Stimulated activated CD4-positive, alpha-beta T cell treated with anti-CD3 and anti-CD28 coated beads, Interleukin-1b, Interleukin-23, amount 100 ng/mL, for 4 hours (primary cell): ENCODE measurements at places on chromosomes 11 and 22.

DNA sequence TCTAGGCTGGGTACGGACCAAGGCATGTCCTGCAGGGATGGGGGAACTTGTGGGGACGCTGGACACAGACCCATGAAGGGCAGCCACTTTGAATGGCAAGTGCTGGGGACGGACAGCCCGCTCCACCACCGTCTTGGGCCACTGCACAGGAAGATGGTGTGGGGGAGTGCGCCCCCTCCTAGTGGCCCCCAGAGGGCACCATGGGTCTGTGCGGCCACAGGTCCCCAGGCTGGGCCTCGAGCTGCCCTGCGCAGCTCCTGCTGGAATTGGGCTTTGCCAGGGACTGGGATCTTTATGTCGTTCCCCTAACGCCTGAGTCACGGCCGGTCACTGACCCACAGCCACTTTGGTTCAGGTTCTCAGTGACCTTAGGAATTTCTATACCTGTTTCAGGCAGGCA is 44.4 kb downstream of the NAT10 start:
- no peak for DNase-seq

- no peak for DNase-seq
These were observed 13.2 kb downstream of the MMP3 start for GRCh38 chr11:102830001-102830727.

DNA sequence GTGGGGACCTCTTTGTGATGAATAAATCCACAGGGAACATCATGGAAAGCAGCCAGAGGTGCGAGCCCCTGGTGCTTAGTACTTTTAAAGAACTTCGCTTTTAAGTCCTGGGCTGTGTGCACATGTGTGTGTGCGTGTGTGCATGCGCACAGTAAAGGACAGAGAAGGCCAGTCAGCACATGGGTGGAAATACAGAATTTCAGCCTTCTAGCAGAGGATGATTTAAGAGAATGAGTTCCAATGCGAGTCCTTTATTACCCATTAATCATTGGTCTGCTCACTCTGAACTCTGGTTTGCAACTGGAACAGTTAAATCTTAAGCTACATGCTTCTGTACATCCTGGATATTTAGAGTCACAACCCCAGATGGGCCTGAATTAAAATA is 18.9 kb downstream of the TEAD1 start:
- no peak for DNase-seq

GRCh38 chr11:83566950-83567349 is 280.8 kb upstream of the CCDC90B start:
- DNase-seq, result no peak

DNA sequence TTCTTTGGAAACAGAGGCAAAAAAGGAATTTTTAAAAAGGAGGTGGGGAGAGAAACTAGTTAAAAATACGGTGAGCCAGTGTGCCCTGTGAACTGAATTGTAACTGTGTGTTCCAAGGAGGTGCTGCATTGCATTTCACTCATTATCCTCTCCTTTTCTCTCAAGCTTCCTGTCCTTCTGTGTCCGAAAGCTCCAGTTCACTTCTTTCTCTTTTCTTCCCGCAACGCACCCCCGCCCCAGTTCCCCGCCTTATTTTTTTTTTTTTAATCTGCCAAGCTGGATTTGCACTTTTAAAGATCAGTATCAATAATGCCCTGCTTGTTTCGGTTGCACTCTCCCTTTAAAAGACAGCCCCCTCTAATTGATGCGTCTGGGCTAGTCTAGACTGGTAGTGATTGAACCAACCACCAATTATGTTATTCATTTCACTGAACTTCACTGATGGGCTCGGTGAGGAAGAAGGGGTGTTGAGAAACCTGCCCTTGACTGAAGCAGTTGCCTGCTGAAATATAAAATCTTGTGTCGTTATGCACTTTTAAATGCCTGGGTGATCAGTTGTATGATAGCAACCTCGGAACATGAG is 18.5 kb downstream of the BLID start:
- DNase-seq, result no peak

DNA sequence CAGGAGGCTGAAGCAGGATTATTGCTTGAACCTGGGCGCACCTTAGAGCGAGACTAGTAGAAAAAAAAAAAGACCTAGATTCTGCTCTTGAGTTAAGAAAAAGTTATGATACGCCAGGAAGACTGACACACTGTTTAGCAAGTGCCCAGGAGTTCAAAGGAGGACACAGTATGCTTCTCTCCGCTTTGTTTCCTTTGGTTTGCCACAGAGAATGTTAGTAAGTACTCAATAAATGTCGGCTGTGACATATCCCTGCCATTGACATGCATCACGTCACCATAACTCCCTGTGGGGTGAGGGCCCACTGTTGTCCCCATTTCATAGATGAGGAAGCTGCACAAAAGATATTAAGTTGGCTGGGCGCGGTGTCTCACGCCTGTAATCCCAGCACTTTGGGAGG is 7.1 kb downstream of the SPTBN2 start:
- no peak for DNase-seq

- no peak for DNase-seq
These were observed 846.6 kb upstream of the ANO3 start for GRCh38 chr11:25485315-25485714.

DNA sequence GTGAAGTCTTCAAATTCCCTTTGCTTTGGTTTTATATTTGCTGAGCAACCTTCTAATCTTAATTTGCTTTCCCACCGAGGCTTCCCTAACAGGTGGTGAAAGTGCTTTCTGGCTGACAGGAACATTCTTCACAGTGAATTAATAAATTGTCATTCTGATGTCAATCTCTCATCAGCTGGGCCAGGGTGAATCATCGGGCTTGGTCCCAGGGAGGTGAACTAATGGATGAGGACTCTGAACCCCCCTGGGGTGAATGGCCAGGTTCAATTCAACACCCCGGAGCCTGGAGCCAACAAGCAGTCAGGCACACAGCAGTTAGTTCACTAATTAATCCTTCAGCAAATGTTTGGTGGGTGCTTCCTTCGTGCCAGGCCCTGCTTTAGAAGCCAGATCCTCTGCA is 155.4 kb upstream of the PDGFD start:
- DNase-seq, result no peak

DNA sequence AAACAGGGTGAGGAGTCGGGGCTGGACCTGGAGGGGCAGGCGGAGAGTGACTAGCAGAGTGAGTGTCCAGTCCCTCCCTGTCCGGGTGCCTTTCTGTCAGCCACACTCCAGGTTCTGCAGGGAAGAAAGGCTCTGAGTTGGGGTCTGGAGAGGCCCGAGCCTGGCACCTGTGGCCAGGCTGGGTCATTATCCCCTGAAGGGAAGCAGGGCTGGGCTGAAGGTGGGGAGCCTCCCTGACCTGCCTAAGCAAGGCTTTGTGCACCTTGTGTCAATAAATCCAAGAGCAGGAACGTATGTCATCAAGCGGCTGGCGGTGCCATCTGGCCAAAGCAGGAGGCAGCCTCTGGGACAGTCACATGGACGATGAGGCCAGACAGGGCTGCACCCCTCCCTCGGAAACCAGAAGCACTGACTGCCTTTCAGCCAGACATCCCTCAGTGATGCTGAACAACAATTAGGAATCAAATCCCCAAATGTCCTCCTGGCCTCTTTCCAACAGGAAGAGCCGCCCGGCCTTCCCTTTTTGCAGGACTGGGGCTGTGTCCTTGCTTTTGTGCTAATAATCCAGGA is 73.9 kb upstream of the FGF3 start:
- DNase-seq, result no peak

DNA sequence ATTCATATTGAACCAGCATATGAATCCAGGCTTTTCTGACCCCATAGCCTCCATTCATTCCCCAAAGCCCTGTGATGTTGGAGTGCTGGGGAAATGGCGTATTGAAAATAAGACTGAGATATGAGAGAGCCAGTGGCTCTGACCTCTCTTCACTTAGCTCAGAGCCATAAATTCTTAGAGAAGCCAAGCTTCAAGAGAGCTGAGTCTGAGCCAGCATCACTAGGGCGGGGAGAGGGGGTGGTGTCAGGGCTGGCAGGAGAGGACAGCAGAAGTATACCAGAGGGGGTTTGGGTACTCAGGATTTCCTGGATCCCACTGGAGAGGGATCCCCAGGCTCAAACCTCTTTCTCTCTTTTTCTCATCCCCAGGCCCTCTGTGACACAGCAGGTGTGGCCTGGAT is 16.7 kb upstream of the MOGAT2 start:
- no peak for DNase-seq

DNA sequence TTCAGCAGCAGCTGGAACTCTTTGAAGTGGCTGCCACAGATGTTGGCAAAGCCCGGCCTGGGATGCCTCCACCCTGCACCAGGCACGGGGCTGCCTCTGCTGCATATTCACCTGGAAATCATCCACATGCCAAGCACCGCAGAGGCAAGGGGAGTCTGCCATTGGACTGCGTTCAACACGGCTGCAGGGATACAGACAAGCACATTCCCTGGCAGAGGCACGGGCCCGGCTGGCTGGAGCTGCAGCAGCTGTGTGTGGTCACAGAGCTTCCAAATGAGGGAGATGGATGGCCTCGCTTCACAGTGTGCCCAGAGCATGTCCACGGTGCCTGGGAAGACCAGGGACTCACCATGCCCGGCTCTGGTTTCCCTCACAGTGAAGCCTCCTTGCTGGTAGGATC is 1378.9 kb downstream of the TBC1D22A start:
- no peak for DNase-seq

GRCh38 chr11:19805827-19806226 is 93.2 kb downstream of the NAV2 start:
- DNase-seq, result no peak

DNA sequence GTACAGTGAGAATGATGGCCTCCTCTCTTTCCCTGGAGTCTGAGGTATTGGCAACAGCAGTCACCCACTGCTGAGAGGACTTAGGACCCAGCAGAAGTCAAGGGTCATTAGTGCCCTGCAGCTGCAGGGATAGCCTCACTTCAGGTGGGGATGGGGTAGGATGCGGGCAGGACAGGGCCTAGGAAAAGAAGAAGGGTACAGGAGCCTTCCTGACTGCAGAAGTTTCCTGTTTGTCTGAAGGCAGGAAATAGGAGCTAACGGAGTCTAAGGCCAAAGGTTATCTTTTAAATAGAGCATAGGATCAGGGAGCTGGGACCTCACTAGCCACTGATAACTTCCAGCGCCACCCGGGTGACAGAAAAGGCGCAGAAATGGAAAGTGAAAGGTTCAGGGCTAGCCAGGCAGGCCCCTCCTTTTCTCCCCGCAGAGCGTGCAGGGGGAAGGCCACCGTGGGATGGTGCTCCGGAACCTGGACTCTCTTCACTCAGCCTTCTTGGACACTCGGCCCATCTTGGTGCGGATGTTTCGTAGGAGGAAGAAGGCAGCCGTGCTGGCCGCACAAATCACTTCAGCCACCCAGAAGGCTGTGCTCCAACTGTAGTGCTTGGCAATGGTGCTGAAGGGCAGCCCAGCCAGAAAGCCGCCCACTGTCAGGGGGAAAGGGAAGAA is 6.0 kb downstream of the TRAPPC4 start:
- DNase-seq, result no peak

- no peak for DNase-seq
These were observed 2.9 kb downstream of the ELF5 start for GRCh38 chr11:34510673-34511072.

- DNase-seq, result no peak
These were observed 8.7 kb downstream of the SLC22A6 start for GRCh38 chr11:62976109-62976508.

DNA sequence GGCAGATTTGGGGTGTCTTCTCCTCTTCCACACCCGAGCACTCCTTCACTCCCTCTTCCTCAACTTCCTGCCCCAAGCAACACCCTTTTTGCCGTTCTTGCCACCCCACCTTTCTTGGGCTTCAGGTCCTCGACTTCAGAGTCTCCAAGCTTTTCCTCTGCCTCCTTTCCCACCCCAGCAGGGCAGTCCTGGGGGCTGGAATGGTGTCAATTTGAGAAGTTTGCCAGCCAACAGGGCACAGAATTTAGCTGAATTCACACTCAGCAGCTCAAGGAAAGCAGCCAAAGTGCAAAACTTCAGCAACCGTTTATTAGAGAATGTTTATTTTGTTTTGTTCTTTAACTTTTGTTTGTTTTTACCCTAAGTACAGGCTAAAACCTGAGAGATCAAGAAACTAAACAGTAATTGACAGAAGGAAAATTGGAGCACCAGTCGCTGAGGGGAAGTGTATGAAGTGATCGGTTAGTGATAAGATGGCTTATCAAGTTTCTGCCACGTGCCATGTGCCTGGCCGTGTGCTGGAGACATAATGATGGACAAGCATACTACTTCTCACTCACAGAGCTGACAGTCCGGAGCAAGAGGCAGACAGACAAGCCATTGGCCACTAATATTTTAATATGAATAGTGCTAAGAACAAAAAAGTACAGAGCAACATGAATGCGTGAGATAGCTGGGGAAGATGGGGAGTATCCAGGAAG is 44.4 kb downstream of the AHNAK start:
- no peak for DNase-seq

DNA sequence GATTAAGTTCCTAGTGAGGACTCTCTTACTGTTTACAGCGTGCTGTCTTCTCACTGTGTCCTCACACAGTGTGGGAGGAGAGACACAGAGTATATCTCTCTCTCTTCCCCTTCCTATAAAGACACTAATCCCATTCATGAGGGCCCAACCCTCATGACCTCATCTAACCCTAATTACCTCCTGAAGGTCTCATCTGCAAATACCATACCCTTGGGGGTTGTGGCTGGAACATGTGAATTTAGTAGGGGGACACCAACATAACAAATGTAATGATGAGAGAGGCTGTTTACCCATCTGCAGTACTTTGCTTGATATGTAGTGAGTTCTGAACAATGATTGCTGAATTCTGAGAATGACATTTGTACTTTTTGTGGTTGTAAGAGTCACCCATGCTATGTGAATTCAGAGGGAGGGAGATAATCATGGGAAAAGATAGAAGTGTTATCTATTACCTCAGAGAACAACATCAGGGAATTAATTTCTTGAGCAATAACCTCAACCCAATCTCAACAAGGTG is 4.9 kb upstream of the OR52W1 start:
- no peak for DNase-seq

- DNase-seq, result no peak
These were observed 87.5 kb downstream of the RRM1 start for GRCh38 chr11:4181782-4182721.

DNA sequence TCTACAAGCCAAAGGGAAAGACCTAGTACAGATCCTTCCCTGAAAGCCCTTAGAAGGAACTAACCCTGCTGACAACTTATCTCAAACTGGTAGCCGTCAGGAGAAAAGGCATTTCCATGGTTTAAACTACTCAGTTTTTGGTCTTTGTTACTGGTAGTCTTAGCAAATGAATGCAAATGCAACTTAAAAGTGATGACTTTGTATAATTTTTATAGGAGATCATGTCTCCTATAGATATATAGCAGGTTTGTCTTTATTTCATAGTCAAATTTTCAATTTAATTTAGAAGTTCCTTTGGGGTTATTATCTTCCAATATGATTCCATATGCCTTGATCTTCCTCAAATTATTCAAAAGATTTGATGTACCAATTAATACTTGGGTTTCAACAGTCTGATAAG is 1173.0 kb upstream of the CNTN5 start:
- DNase-seq, result no peak

- DNase-seq, result peak; percentile 84
These were observed 8.4 kb upstream of the SLC22A8 start for GRCh38 chr11:63023841-63024648.

GRCh38 chr11:35349897-35350296 is 69.5 kb downstream of the SLC1A2 start:
- no peak for DNase-seq

- DNase-seq, result no peak
These were observed 938 bp downstream of the FXYD6 start for GRCh38 chr11:117875382-117876058.

GRCh38 chr11:69574608-69575255 is 66.2 kb upstream of the CCND1 start:
- DNase-seq, result no peak

GRCh38 chr11:33857933-33858371 is 33.9 kb downstream of the LMO2 start:
- peak; percentile 74 for DNase-seq
